ENCODE measurements at places on chromosomes 11 and 22. TPM values are rescaled to one million over a fixed set of nuclear protein-coding genes. Genes with fewer than 3 reads are reported as not detected.

GRCh38 chr11:64267207-64267945, 16.0 kb downstream of the PLCB3 start:
- no peak for DNase-seq

DNA sequence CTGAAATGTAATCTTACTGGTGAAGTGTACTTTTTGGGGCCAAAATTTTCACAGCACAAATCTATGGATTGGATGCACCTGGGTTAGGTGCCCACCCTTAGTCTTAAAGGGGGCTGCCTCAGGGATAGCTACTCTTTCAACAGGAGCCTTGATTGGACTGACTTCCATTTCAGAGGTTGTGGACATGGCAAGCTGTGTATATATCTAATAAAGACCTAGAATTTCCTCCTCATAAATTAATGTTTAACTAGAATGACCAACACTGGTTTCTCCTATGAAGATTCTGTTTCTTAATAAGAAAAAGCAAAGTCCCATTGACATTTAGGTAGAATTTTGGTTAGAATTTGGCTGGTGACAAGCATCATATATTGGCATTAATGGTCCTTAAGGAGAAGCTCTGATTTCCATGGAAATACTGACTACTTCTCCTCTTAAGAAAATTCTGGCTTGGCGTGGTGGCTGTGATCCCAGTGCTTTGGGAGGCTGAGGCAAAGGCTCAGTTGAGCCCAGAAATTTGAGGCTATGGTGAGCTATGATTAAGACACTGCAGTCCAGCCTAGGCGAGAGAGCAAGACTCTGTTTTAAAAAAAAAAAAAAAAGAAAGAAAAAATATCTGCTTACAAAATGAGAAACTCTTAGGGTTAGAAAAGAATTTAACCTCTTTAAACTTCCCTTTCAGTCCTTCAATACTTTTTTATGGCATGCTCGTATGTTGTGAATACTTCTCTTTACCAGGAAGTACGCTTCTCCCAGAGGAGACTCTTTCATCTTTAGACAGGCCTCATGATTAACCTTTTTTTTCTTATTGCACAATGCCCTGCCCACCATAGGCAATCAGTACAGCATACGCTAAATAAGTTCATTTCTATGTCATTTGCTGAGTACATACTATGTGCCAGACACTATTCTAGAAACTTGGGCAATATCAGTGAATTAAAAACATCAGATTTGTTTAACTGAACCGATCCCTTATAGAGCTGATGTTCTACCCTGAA, 77.2 kb downstream of the PRR5L start:
- DNase-seq: no peak

DNA sequence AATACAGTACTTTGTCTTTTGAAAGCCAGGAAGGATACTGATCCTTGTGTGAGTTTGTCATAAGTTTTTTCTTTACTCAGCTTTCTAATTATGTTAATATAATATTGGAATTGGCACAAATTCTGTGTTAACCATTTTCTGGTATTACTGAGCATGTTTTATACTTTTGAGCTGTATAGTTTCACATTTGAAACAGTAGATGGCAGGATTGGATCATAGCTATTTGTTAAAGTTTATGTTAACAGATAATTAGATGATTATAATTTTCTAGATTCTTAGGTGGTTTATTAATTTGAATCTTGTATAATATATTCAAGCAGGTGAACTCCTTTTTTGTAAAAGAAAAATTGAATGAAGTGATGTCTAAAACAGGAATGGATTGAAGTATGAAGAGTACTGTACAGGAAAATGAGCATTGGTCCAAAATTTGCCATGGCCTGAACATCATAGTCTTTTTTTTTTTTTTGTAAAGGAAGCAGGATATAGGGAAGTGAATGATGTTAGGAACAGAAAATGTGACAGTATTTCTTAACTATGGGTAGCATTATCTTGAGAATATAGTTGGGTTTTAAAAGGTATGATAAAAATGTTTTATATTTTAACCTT, 102.0 kb downstream of the CYP2R1 start:
- DNase-seq: no peak

DNA sequence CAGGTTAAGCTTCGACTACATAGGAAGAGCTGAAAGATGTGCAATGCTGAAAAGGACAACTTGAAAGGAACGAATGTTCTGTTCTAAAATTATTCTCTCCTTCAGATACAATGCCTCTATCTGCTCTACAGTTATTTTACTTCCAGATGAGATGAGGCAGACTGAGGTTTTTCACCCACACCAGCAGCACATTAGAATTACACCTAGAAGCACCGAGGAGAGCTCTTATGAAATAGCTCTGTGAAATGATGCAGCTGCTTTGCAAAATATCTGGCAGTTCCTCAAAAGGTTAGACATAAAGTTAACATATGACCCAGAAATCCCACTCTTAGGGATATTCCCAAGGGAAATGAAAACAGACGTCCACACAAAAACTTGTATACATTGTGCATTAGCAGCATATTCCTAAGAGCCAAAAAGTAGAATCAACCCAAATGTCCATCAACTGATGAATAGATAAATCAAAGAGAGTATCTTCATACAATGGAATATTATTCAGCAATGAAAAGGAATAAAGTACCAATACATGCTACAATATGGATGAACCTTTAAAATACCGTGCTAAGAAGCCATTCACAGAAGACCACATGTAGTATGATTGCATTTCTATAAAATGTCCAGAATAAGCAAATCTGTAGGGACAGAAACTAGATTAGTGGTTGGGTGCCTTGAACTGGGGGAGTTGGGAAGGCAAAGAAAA, 34.5 kb downstream of the WT1 start:
- no peak for DNase-seq

GRCh38 chr11:1946812-1947484, at the start of gene MRPL23:
TSS of gene MRPL23 (plus strand) at chr11:1947332. CDS start at chr11:1947363, 31 bp downstream.
- no peak for DNase-seq

DNA sequence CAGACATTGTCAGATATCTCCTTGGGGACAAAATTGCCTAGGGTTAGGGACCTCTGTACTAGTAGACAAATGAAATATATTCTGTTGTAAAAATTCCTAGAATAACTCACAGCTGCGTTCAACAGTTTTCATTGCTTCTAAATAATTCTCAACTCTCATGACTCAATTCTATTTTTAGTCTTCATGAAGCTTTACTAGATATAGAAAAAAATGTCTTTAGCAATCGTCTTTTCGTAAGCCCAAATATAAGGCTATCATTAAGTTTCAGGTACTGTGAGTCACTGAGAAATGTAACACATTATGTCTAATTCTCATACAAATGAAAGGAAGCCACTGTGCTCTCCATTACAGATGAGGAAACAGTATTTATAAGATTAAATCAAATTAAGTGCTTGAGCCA, 6.4 kb downstream of the MMP12 start:
- DNase-seq: no peak

VWCE gene
- 7.2 TPM for total RNA-seq

MMP7 gene
- total RNA-seq: not detected

SESN3 gene
- 44.3 TPM for total RNA-seq
